ENCODE measurements at places on chromosomes 4 and X.

DNA sequence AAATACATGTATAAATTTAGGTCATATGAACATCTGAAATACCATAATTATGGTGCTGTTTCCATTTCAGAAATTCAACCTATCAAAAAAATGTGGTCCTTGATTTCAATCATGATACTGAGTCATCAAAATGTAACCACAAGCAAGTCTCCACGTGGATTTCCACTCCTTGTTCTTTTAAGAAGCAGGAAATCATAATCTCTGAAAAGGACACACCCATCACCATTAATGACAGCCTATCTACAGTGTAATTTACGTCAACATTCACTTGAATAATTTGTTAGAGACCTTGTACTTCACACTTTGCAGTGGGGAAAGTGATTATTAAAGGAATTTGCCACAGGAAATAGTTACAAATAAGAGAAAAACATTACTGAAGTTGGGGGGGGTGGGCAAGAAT, 17.7 kb upstream of the SLC7A11 start:
- DNase-seq = no peak

DNA sequence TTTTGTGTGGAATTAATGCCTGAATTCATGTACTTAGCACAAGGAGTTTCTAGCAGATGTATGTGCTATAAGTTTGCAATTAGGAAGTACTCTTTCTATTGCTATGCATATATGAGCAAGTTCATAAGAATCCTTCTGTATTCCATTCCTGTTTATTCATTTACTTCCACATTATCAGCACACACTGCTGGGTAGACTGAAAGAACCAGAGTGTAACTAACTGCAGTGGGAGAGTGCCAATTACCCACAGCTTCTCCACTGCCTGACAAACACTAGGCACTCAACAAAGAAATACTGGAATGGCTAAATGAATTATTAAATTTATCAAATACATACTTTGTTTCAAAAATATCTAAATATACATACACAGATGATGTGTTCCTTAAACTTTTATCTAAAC, 219.6 kb downstream of the CAMK2D start:
- no peak for DNase-seq

- DNase-seq = no peak
Measured at GRCh38 chrX:1222531-1223241, 10.2 kb upstream of the CRLF2 start.

DNA sequence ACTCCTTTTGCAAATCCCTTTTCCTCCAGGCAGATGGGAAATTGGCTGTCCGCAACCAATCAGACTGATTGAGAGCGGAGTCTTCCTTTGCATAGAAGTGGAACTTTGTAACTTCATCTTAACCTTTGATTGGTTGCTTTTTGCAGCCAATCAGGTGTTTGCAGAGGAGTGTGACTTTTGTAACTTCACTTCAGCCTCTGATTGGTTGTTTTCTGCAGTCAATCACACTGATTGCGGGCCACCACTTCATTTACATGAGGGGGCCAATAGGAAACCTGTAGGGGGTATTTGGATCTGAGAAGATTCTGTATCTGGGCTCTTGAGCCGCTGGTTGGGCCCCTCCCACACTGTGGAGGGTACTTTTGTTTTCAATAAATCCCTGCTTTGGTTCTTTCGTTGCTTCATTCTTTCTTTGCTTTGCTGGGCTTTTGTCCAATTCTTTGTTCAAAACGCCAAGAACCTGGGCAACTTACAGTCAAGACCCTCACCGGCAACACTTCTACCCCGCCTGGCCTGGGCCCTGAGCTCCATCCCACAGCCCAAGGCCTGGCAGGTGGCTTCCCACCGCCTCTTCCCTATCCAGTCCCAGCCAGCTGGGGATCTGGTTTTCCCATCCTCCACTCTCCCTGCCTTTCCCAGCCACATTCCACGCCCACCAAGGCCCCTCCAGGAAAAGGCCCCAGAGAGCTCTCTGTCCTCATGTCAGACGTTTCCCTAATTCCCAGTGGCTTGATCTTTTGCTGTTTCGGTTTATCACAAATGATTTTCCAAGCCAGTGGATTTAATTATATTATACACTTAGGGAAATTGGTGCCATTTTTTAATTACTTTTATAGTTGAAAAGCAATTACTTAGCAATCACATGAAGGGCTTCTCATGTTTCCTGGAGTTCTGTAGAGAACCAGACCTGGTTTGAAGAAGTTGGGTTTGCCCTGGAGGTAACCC, 110.2 kb upstream of the STX18 start:
- DNase-seq = no peak
